NCI-H446 (cell line): ENCODE measurements at places on chromosomes 12 and 14.

DNA sequence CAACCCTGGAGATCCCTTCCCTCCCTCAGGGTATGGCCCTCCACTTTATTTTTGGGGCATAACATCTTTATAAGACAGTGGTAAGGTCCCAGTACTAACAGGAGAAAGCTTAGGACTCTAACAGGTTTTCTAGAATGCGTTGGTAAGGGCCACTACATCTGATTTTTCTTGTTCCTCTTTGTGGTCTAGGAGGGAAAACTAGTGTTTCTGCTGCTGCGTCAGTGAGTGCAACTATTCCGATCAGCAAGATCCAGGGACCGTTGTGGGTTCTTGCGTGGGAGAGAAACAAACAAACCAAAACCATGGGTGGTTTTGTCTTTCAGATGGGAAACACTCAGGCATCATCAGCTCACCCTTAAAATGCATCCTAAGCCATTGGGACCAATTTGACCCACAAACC is 123.6 kb upstream of the SLC16A7 start:
- DNase-seq, result no peak

- DNase-seq, result peak; percentile 85
These were observed 25.0 kb downstream of the HIP1R start for GRCh38 chr12:122860040-122860853.

GRCh38 chr12:106893451-106893850 is 62.3 kb upstream of the TMEM263 start:
- DNase-seq, result no peak

DNA sequence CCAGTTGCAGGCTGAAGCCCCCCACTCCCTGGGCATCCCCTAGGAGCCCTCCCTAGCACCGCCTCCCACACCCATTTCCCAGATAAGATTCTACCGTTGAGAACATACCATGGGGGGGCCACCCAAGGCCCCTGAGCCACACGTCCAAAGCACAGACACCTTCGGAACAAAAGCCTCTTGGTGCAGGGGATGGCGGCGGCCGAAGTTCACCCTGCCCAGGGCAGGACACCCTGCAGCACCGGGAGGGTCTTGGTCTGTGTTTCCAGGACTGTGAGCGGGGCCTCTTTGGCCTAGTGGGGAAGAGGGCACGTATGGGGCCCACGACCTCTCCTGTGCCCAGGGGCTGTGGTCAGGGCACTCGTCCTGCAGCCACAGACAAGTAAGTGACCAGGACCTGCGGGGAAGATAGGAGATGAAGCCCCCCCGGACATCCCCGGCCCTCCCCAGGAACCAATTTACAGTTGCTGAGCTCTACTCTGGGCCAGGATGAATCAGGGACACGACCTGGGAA is 154.3 kb upstream of the C14orf180 start:
- no peak for DNase-seq

GRCh38 chr12:15196678-15197505 is 24.3 kb downstream of the RERG start:
- no peak for DNase-seq

- no peak for DNase-seq
These were observed 729 bp upstream of the GAPDH start for GRCh38 chr12:6533653-6533922.

- DNase-seq, result no peak
These were observed 4.8 kb upstream of the ENO2 start for GRCh38 chr12:6909421-6910145.

- DNase-seq, result no peak
These were observed 822 bp upstream of the SOX5 start for GRCh38 chr12:23950210-23950774.

- DNase-seq, result no peak
These were observed 15.3 kb upstream of the STYK1 start for GRCh38 chr12:10689146-10689545.
